ENCODE measurements at places on chromosomes 3 and 15.

DNA sequence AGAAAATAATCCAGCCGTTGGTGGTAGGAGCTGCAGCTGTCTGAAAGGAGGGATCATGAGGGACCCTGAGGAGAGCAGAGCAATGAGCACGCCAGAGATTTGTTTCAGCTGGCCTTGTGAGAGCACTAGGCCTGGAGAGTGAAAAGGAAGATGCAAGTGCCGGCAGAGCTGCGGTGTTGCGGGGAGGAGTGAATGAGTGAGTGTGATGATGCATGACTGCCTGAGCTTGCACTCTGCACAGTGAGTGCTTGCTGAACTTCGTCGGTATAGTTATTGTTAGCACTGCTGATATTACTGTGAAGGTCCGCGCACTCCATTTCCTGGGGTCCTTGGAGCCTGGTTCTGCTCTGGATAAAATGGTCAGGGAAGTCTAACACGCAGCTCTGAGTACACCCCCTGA is 23.2 kb downstream of the EIF1B start:
- DNase-seq: no peak

GRCh38 chr15:96311256-96311955 is 19.1 kb upstream of the NR2F2 start:
- DNase-seq: no peak

DNA sequence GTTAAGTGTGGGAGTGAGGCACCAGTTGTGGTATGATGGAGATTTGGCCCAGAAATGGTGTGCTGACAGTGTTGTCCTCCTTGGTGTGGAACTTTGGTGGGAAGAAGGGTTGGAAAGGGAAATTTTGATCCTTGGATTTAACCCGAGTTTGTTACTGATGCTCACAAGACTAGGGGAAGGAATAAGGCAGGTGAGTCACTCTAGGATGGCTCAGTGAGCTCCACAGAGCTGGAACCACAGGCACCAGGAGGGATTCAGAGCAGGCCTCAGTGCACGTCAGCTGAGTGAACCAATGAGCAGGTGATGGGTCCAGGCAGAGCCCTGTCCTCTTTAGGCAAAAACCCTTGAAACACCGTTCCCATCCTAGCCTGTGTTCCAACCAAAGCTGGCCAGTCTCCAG is 11.4 kb downstream of the CHRD start:
- no peak for DNase-seq

DNA sequence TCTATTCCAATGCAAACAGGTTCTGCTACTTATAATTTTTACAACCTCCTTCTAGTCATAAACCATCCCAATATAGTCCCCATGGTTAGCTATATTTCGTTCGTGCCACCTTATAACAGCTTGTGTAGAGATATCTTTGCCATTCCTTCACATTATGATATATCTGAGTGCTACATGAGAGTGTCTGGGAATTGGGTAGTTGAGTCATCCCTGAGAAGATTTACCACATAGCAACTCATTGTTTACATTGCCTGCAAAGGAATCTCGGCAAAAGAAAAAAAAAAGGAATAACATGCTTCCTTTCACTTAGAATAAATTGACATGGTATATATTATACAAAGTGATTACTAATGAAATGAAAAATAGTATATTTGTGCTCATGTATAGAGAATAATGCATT is 86.0 kb upstream of the VGLL3 start:
- no peak for DNase-seq

GRCh38 chr15:88995449-88995848 is 82.3 kb upstream of the MFGE8 start:
- DNase-seq: no peak

DNA sequence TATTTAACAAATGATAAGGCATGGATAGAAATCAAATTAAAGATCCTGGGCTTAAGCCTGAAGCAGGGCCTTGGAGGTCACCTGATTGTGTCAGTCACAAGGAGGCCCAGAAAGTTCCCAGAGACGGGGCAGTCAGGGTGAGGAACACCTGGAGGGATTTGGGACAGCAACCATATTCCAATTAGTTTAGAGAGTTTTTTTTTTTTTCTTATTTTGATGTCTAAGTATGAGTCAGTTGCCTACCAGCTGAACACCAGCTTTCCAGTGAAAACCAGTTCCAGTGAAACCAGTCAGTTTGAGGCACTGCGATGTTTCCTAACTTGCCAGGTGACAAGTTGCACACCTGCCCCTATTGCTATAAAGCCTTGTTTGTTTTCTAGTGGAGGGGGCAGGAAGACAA is 350.7 kb upstream of the AZI2 start:
- DNase-seq: no peak

- DNase-seq: peak; percentile 8
Observed at GRCh38 chr3:131796558-131797198, 238.1 kb downstream of the CPNE4 start.

DNA sequence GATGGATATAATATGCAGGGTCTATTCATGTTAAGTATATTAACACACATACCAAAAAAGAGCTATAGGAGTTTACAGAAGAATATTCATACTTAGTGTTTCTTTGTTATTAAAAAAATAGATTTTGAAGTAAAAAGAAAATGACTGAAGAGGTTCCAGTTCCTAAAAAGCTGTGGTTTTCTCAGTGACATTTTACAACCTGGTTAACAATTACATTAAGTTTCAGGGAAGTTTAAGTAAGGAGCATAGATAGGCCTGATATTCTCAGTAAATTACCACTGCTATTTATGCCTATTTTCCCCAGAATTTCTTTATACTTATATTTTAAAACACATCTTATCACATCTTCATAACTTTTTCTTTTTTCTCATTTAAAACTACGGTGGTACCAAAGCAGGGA is 43.6 kb upstream of the SPTSSB start:
- DNase-seq: no peak

DNA sequence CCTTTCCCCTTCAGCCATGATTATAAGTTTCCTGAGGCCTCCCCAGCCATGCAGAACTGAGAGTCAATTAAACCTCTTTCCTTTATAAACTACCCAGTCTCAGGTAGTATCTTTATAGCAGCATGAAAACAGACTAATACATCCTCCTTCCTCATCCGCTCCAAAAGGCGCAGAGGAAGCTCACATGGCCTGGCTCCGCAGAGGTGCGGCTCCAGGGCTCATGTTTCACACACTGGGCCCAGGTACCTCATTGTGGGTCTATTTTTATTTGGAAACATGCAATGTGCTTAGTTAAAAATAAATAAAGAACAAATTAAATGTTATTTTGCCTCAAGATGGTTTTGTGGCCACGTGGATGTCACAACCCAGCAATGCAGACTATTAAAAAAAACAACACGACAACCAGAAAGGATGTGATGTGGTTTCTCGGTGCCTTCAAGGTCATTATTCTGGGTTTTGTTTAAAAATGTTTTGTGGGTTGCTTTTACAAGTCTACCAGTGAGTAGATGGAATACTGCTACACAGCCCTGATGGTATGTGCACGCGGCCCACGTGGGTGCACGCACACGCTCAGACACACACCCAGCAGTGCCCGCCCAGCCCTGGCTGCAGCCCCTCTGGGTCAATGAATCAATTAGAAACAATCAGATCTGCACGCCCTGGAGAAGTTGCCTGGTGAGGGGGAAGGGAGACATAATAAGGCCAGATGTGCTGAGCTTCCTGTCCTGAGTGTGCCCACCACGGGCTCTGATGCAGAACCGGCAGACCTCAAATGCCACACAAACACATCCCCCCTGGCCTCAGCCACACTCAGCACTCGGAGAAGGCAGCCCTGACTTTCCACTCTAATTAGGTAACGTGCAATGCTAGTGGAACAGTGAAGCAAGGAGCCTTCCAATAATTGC is 140.1 kb downstream of the ADAMTS17 start:
- no peak for DNase-seq

- DNase-seq: no peak
Observed at GRCh38 chr3:190019844-190020243, 100.9 kb downstream of the P3H2 start.

- no peak for DNase-seq
Observed at GRCh38 chr3:100706365-100706764, 2.9 kb upstream of the TFG start.

GRCh38 chr15:39631357-39631756 is 50.5 kb downstream of the THBS1 start:
- no peak for DNase-seq

GRCh38 chr3:13506680-13507079 is 26.6 kb downstream of the HDAC11 start:
- no peak for DNase-seq

GRCh38 chr15:82892573-82892972 is 59.9 kb downstream of the HOMER2 start:
- no peak for DNase-seq

DNA sequence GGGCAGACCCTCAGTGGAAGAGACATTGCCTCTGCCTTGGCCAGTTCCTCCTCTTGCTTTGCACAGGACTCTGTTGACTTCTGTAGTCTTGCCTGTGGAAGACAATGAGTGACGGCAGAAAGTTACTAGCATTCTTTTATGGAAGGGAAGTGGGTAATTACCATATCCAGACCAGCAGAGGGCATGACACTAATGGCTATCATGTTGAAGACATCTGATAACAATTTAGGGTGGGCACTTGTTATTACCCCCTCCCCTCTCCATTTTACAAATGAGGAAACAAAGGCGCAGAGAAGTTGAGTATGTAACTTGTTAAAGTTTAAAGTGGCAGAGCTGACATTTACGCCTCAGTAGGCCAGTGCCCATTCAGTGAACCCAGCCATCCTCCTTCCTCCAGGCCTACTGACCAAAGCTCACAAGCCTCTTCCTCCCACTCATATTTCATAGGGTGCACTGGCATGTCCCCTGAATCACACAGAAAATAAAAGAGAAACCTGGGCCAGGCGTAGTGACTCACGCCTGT is 48.2 kb upstream of the FMN1 start:
- no peak for DNase-seq

All from GM19239 (cell line).